ENCODE measurements at places on chromosomes 6 and 20. TPM values are rescaled to one million over a fixed set of nuclear protein-coding genes. Genes with fewer than 3 reads are reported as not detected.

Gene GGTLC1
- not detected for total RNA-seq

Gene ZNF165
- 1.2 TPM for total RNA-seq

Gene MCHR2
- total RNA-seq, result not detected

Gene SOX12
- total RNA-seq, result 25.4 TPM

Gene ADGRF5
- total RNA-seq, result not detected

Gene SLC17A9
- total RNA-seq, result not detected

Gene NKX2-4
- not detected for total RNA-seq

Gene COL9A1
- not detected for total RNA-seq

Gene NRN1
- total RNA-seq, result 0.59 TPM

Gene PERP
- total RNA-seq, result 78.2 TPM

Gene EYA2
- total RNA-seq, result 2.5 TPM

Gene ELOVL5
- total RNA-seq, result 69.5 TPM

Gene RPRD1B
- 33.5 TPM for total RNA-seq

Gene PBOV1
- not detected for total RNA-seq

Gene CRYBG1
- total RNA-seq, result 0.70 TPM

Gene POM121L2
- total RNA-seq, result not detected

Gene RGS17
- 7.4 TPM for total RNA-seq

Gene SLC17A4
- total RNA-seq, result not detected

Gene ULBP3
- total RNA-seq, result 4.0 TPM

Gene ZNF337
- 16.9 TPM for total RNA-seq

Gene PDE7B
- 0.92 TPM for total RNA-seq

Gene GPLD1
- 0.77 TPM for total RNA-seq

Gene BACH2
- 0.42 TPM for total RNA-seq

Gene PRDM13
- 0.88 TPM for total RNA-seq

Gene ZNF391
- total RNA-seq, result 0.35 TPM

Gene EFCAB8
- not detected for total RNA-seq

Gene NOX3
- not detected for total RNA-seq

Gene ADGRG6
- total RNA-seq, result 44.3 TPM

Gene BANF2
- not detected for total RNA-seq

Gene REV3L
- 6.6 TPM for total RNA-seq

Gene SAMD3
- total RNA-seq, result not detected

Gene LINC00237
- total RNA-seq, result not detected

Gene PRRC2A
- total RNA-seq, result 79.7 TPM

Gene TRIM15
- not detected for total RNA-seq

Gene CD93
- total RNA-seq, result not detected

Gene PPIL6
- total RNA-seq, result 3.6 TPM

Gene SEC63
- 22.8 TPM for total RNA-seq

Gene MDC1
- 14.9 TPM for total RNA-seq

Gene RPS10
- 1,970 TPM for total RNA-seq

Gene NUP43
- total RNA-seq, result 14.4 TPM

Gene HM13
- 240 TPM for total RNA-seq

Gene AKIRIN2
- total RNA-seq, result 31.1 TPM

Gene MAP3K5
- total RNA-seq, result 2.3 TPM

Gene TRIM10
- total RNA-seq, result not detected

Gene HUS1B
- 0.31 TPM for total RNA-seq

Gene RUNX2
- 1.2 TPM for total RNA-seq

Gene SLC12A5
- 13.8 TPM for total RNA-seq

Gene OR12D3
- total RNA-seq, result not detected

Gene MATN4
- 0.09 TPM for total RNA-seq

Gene NUS1
- 25.7 TPM for total RNA-seq

Gene VIP
- not detected for total RNA-seq

Gene SCUBE3
- 0.05 TPM for total RNA-seq

Gene RNF114
- 58.2 TPM for total RNA-seq
